ENCODE measurements at places on chromosomes 12 and 14.
A peak's percentile ranks its signal among the peaks of the same experiment; 100 is the strongest.

DNA sequence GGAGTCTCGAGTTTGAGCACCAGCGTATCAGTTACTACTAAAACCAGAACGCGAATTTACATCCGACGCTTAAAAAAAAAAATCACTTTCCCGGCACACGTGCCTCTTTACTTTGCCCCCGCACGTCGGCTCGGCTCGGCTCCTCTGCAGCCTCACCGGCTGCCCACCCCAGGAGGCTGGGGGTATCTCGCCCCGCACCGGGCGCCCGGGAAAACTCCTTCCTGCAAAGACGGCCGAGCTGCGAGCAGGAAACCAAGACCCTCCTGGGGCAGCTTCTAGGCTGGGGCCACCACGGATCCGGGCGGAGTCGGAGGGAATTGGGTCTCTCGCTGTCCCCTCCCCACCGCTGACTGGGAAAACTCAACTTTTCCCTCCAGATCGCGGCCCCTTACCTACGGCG is 610 bp downstream of the VSIG10 start:
- DNase-seq, result no peak

DNA sequence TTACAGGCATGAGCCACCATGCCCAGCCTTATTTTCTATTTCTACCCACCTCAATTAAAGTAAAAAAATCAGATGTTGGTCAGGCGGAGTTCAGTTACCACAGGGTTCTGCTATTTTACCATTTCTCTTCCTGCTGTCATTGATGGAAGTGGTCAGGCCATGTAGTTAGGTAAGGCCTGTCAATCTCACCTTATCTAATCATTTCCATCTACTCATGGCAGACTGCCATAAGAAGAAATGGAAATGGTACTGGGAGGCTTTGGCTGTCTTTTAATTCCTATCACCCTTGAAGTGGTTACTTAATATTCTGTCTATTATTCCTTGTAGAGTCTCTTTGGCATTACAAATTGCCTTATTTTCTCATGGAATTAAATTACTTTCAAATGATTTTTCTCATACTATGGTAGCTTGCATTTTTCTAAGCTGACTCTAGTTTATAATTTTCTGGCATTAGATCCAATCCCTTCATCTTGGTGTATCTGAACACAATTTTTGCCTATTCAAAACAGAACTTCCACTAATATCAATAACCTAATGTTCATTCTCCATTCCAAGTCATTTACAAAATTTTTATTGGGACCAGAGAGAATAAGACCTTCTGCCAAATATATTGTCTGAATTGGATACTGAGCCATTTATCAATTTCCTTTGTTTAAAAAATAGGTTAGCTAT is 198.7 kb downstream of the DACT1 start:
- no peak for DNase-seq

- no peak for DNase-seq
Observed at GRCh38 chr12:106760184-106760531, 14.3 kb upstream of the RIC8B start.

GRCh38 chr12:77035226-77035625 is 30.1 kb downstream of the E2F7 start:
- DNase-seq, result no peak

- DNase-seq, result no peak
Observed at GRCh38 chr12:14693116-14693515, 3.3 kb downstream of the GUCY2C start.

GRCh38 chr12:6049587-6049986 is 74.9 kb downstream of the VWF start:
- DNase-seq, result no peak

- DNase-seq, result no peak
Observed at GRCh38 chr14:105577314-105577861, 51.0 kb downstream of the TMEM121 start.

DNA sequence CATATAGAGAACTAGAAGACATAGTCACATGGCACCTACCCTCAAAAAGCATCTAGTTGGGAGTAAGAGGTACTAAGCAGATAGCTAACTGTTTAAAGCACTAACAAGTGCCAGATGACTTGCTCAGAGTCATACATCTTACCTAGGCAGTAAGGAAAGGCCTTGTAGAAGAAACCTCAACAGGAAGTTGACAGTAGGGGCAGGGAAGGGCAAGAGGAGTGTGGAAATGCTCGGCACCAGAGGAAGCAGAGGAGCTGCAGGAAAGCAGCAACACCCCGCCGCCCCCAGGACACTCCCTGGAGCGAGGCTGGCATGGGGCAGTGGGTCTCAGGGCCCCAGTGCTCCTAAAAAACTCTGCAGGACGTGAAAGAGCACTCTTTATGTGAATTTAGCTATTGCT is 92.9 kb downstream of the PPP2R5C start:
- DNase-seq, result no peak

DNA sequence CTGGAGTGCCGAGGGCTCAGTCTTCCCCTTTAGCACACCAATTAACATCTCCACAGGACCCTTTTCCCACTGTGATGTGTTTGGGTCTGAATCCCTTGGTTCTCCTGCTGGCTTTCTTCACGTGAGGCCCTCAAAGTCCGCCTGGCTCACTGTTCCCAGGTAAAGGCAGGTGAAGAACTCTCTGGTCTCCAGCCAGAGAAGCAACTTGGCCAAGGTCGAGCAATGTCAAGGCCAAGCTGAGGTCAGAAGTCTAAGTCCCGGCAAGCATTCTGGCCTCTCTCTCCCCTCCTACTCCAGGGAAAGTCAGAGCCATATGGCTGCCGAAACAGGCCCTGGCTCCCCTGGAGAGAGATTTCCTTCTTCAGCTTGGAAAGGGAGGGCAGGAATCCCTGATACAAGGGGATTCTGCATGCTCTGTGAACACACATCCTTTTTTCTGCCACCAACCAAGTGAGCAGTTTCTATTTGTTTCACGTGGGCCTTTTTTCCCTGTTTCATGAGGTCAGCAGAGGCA is 61.4 kb upstream of the ESRRB start:
- no peak for DNase-seq

DNA sequence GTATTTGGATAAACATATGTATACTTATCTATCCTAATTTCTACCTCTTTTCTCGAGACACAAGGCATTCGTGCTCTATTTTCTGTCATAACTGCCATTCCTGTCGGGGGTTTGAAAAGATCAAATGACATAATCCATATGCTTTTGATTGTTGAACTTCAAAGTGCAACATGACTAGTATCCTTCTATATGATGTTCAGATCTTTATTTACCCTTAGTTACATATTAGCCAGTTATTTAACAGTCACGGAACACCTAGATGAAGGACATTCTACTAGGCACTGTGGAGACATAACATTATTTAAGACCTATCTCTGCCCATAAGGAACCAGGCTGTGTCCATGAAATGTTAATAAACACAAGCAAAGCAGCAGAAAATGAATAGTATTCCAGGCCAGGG is 11.2 kb upstream of the GRIN2B start:
- DNase-seq, result no peak

DNA sequence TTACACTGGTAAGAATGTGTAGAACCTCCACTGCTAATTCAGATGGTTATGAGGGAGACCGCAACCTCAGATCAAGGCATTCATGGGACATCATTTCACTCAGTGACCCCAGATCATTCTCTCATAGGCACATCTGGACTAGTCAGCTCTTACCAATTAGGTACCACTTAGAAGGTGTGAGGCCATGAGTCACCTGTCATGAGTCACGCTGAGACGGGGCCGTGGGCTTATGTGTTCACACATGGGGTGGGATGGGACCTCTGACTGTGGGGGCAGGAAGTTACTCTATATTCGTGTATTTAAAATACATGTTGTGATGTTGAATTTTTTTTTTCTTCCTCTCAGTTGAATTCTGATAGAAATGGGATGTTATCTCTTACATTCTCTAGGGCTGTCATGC is 55.9 kb downstream of the CCDC92 start:
- no peak for DNase-seq

DNA sequence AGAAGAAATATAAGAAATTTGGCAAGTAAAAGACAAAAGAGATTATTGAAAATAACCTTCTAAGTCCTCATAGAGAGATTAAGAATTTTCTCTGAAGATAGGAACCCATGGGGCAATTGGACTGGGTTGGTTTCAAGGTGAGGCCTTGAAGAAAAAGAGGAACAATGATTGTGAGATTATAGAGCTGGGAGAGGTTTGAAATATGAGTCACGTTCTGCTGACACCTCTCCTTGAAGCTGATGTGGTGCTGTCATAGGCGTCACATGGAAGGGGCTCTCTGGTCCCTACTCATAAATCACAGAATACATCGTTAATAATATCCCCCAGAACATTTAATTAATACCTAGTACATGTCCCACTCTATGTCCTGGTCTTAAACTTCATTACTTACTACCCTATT is 227.6 kb upstream of the PDE3A start:
- DNase-seq, result no peak

DNA sequence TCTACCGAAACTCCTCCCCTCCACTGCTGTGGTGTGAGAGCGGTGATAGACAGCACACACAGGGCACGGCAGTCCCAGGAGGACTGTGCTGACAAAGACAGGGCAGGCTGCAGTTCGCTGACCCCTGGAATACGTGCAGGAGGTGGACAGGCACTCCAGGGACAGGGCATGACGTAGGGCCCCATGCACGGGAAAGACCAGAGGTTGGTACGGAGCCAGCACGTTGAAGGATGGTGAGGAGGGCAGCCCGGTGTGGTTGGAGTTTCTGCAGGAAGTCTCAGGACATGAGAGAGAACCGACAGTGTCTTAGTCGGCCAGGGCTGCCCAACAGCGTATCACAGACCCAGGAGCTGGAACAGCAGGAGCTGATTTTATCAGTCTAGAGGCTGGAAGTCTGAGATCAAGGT is 254.2 kb upstream of the FKBP4 start:
- no peak for DNase-seq

DNA sequence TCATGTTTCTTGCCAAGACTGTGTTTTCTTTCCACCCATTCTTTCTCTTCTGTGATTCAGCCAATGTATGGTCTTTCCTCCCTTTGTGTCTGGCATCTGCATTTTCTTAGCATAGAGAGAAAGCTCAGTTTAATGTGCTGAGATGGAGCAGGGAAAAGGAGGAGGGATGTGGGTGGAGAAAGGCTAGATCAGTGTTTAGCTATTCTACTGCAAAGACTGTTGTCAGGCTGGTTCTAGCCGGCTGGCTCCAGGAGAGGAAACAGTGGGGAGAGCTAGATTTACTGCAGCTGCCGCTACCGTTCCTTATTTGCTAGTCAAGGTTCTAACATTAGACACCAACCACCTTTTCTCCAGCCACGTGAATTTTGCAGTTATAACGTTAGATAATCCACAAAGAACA is 5.2 kb upstream of the RIMKLB start:
- no peak for DNase-seq

- peak; percentile 45 for DNase-seq
Observed at GRCh38 chr12:81128930-81129554, 51.2 kb downstream of the ACSS3 start.

DNA sequence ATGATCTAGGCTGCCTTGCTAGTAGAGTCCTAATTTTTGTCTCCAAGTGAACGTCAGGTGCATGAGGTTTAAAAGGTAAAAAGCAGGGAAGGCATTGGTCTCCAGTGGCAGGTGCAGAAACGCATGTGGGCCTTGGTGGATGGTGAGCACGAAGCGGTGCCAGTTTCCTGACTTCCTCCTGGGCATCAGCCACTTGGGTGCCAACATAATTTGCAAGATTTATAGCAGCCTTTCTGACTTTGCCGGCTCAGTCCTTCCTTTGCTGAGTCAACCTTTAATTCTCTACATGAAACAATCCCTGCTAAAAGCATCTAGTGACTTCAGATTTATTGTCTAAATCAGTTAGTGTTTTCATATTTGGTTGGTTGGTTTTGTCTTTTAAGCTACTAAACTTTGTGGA is 355.7 kb upstream of the TMEM132C start:
- DNase-seq, result no peak

DNA sequence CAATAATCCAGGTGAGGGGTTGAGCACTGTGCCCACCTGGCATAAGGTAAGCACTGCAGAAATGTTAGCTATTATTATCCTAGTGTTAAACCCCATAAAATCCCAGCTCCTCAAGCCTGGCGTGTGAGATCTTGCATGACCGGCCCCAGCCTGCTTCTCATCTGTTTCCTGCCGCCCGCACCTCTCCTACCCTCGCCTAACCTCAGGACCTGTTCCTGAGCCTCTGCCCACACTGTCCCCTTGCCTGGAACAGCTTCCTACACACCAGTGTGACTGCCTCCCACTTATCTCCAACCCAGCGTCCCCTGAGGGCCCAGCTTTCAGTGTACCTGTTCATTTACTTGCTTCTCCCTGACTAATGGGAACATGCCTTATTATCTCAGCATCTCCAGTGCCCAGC is 24.7 kb downstream of the ISCA2 start:
- no peak for DNase-seq

- DNase-seq, result no peak
Observed at GRCh38 chr12:63152321-63152700, 1.3 kb upstream of the AVPR1A start.

- no peak for DNase-seq
Observed at GRCh38 chr14:44895716-44896115, 66.0 kb downstream of the KLHL28 start.

DNA sequence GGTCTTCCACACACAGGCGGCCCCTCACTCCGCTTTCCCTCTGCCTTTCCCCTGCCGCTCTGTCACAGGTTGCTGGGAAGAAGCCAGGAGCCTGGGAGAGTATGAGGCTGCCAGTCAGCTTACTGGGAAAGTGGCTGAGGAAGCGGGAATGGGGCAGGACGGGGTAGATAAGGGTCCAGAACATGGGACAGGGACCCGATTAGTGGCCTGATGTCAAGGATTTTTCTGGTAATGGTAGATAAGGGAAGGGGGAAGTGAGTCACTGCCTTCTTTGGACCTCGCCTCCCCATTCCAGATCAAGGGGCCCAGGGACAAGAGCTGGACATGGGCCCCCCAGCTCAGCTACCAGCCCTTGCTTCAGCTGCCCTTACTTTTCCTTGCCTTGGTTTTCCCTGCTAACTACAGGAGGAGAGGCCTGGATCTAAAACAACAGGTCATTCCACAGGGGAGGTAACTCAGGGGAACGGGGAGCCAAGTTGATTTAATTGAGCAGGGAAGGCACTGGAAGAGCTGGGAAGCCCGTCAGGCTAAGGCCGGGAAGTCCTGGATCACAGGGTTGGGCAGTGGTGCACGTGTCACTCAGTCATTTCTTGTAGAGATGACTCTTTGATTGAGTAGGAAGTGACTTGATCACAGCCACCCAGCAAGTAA is 3.5 kb upstream of the LPAR5 start:
- peak; percentile 75 for DNase-seq

DNA sequence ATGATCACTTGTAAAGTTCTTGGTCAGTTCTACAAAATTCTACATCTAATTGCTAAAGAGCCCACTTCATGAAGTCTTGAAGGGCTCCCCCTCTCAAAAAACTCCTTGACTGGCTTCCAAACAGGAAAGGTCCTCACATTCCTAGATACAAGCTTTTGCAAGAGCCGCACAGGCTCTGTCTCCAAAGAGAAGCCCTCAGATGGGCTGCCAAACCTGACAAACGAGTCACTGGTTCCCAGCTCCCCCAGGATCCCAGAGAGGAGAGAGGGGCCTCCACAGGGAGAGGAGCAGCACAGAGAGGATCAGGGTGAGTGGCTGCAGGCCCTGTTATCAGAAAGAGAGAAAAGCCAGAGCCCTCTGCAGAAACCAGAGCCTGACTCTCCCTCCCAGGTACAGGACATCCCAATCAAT is 5.8 kb downstream of the NID2 start:
- DNase-seq, result no peak

- DNase-seq, result no peak
Observed at GRCh38 chr14:55645845-55646832, 66.1 kb downstream of the KTN1 start.

Data from hematopoietic multipotent progenitor cell treated with erythropoietin and hydrocortisone succinate and interleukin-3 and kit ligand, for 8 days (in vitro differentiated cells).